Stimulated activated CD4-positive, alpha-beta T cell treated with anti-CD3 and anti-CD28 coated beads, Interleukin-15, amount 100 ng/mL, for 48 hours (primary cell): ENCODE measurements at places on chromosomes 1 and 21.

GRCh38 chr1:244970236-244970743, 105.9 kb upstream of the HNRNPU start:
- DNase-seq: peak; percentile 59

DNA sequence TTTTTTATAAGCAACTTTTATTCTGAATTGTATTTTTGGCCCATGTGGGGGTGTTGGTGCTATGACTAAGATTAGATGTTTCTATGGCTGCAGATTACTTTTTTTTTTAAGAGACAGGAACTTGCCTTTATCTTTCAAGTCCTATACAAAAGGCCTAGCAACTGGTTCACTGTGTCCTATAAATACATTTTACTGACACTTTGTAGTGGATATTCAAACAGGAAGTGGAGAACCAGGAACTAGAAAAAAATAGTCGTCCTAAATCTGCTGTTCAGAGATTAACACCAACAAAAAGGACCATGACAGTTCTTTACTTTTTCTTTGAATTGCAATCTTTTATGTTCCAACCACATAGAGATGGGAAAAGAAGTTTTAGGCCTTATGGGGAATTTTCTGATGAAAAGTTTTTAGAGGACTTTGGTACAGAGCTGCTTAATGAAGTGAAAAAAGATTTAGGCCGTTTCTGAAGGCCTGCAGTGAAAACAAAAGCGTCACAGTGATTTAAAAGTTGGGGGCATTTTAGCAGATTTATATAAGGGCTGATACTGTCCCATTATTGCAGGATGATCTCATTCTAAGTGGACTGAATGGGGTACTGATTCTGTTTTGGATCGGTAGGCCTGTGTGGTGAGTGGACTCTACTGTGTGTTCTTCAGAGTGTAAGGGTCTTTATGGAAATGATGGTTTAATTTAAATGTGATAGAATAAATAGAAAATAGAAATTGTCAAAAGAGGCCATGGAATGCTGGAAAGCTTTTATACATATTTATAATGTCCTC, 136.4 kb upstream of the DEPDC1 start:
- no peak for DNase-seq

- no peak for DNase-seq
These were observed 31.9 kb downstream of the CFAP74 start for GRCh38 chr1:1971688-1972087.

- DNase-seq: no peak
These were observed 11.6 kb upstream of the MRPS14 start for GRCh38 chr1:175034775-175035174.

GRCh38 chr1:85351202-85351828, 74.9 kb upstream of the BCL10 start:
- DNase-seq: no peak
